PC-3 (cell line): ENCODE measurements at places on chromosomes 5 and 9. TPM values are rescaled to one million over a fixed set of nuclear protein-coding genes. Genes with fewer than 3 reads are reported as not detected.

DNA sequence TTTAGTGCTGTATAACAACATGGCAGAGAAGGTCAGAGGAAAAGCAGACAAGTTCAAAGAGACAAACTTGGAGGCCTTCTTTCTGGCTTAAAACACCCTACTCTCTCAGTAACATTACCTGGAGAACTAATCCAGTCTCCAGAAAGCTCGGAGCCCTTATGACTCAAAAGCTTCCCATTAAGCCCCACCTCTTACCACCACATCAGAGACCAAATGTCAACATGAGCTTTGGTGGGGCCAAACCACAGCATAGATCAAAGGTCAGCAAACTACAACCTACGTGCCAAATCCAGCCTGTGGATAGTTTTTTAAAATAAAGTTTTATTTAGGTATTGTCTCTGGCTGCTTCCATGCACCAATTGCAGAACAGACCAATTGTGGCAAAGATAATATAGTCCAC is 589.9 kb downstream of the DNAH5 start:
- DNase-seq: peak; percentile 86
- no peaks in the 10 kb centered on the region for H3K27me3 ChIP-seq
- H3K4me1 ChIP-seq: peaks cover 41% of the 10 kb centered on the region
- no peak overlapping the region for H3K4me3 ChIP-seq

Gene INSL6
- not detected in 2 replicates for total RNA-seq

GRCh38 chr5:179872828-179873575 is 14.4 kb upstream of the MRNIP start:
- H3K27me3 ChIP-seq: no peaks in the 10 kb centered on the region
- H3K27ac ChIP-seq: no peak overlapping the region
- no peaks in the 10 kb centered on the region for H3K4me1 ChIP-seq
- H3K36me3 ChIP-seq: no peaks in the 10 kb centered on the region; the same call in 1 of the 2 replicates
- no peak overlapping the region for H3K4me3 ChIP-seq

DNA sequence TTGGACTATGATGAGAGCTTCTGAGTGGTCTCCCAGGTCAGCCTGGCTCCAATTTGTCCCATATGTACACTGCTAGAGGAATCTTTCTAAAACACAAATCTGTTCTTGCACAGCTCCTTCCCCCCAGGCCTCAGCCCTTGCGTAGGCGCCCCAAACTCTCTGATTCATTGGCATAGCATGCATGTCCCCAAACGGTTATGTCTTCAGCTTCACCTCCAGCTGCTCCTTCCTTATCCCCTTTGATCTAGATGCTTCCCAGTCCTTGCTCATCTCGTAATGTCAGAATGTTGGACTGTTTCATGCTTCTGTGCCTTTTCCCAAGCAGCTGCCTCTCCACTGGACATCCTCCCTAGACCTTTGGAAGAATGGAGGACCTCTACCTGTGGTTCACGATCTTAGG is 60.1 kb upstream of the BASP1 start:
- no peak overlapping the region for H3K4me3 ChIP-seq
- H3K36me3 ChIP-seq: no peaks in the 10 kb centered on the region
- no peak overlapping the region for H3K27ac ChIP-seq
- no peaks in the 10 kb centered on the region for H3K27me3 ChIP-seq

DNA sequence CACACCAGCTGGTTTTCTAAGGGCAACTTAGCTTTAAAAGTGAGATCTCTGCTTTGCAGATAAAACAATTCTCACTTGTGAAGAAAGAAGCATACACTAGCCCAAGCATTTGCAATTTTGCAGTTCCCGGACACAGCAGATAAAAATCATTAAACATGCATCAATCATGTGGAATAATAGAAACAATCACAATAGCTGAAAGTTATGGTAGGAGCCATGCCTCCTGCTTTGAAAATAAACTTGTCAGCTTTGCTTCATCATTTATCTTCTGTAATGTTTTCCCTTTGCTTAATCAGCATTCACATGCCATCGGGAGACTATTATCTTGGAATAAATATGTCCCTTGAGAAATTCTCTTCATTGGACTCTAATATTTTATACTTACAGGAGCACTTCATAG is 60.3 kb upstream of the DAB2 start:
- H3K27me3 ChIP-seq: no peaks in the 10 kb centered on the region
- DNase-seq: no peak
- H3K4me3 ChIP-seq: no peak overlapping the region
- no peaks in the 10 kb centered on the region for H3K4me1 ChIP-seq
- no peak overlapping the region for H3K27ac ChIP-seq
